Stimulated activated CD8-positive, alpha-beta memory T cell treated with anti-CD3 and anti-CD28 coated beads, Interleukin-12 subunit alpha, Interleukin-12 subunit beta, amount 100 ng/mL, for 1 hour (primary cell): ENCODE measurements at places on chromosomes 5 and 9.

DNA sequence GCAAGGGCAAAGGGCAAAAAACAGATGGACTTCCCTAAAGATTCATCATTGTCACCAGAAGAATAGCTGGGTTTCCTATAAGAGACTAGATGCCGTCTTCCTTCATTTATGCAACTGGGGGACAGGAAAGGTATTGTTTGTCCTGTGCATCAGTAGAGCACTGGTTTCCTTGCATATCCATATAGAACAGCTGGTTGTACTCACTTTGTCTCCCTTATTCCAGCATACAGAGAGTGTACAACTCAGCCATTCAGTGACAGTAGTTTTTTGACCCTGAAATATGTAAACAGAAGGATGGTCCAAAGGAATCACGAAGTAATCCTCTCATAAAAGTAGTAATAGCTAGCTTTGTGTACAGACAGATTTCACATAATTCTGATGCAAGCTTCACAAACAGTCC lies 22.5 kb upstream of the MAST4 start:
- DNase-seq, result no peak

DNA sequence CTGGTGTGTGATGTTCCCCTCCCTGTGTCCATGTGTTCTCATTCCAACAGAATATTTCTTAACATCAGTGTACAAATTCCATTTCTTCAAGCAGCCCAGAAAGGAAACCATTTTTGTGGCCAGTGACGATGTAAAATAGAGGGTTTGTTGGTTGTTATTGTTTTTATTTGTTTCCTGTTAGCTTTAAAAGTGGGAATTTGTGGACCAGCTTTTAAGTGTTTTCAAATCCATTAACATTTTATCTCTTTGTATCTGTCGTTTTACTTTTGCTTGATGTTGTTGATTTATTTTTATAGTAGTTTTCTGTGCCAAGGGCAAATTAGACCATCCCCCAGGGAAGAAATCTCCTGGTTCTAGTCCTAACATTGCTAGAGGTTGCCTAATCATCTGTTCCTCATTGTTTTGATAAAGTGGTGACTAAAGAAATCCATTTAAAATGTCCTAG lies 100.0 kb downstream of the GDNF start:
- DNase-seq, result no peak

- DNase-seq, result no peak
Observed at GRCh38 chr9:112421771-112422222, 41.9 kb downstream of the HSDL2 start.

DNA sequence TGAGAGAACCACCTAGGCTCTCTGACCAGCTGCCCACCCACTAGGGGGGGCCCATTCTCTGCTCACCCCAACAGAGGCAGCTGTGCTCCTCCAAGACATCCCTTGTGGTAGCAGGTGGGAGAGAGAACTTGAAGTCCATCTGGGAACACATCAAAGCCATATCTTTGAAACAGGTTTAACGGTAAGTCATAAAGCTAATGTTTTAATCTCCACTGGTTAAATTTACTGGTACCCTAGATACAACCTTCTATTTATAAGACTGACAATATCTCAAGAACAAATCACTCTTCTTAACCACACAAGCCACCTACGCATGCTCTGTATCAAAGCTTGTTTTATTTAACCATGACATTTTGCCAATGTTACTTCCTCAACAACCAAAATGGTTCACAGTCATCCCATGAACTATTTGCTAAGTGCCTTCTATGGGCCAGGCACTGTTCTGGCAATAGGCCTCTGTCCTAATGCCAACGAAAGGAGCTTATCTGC lies 20.4 kb downstream of the AUH start:
- DNase-seq, result no peak

DNA sequence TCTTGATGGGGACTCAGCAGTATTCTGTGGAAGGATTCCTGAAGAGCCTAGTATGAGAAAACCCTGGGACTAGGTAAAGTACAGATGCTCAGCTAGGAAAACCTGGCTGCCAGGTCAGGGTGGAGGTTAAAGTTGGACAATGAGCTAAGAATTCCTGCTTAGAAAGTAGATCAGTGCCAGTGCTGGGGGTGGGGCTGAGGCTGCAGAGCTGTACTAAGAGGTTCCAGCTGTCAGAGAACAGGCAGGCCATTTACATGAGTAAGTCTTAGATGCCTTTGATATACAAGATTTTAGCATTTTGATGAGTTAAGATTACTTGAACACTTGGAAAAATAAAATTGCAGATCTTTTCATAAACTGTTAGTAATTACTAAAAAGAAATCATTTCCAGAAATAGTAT lies 332.3 kb upstream of the NUDT12 start:
- no peak for DNase-seq

GRCh38 chr5:94748212-94748611 lies 129.7 kb downstream of the SLF1 start:
- no peak for DNase-seq

DNA sequence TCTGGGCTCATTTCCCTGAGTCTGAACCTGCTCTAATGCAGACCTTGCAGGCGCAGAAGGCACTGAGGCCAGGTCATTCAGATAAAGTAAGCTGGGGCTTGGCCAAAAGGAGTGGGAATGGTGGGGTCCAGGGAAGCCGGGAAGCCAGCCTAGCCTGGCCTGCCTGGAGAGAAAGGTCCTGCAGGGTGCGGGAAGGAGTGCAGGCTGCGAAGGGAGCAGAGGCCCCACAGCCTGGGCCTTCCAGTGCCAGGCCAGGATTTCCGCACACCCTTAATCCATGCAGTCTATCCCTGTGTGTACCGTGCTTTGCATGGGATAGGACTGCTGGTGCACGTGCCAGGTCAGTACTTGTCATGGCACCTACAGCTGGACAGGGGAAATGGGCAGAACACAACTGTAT lies 3.6 kb upstream of the STING1 start:
- DNase-seq, result no peak

- DNase-seq, result no peak
Observed at GRCh38 chr5:15510831-15511230, 10.9 kb downstream of the FBXL7 start.

- no peak for DNase-seq
Observed at GRCh38 chr9:121281614-121282276, 13.8 kb downstream of the GSN start.

DNA sequence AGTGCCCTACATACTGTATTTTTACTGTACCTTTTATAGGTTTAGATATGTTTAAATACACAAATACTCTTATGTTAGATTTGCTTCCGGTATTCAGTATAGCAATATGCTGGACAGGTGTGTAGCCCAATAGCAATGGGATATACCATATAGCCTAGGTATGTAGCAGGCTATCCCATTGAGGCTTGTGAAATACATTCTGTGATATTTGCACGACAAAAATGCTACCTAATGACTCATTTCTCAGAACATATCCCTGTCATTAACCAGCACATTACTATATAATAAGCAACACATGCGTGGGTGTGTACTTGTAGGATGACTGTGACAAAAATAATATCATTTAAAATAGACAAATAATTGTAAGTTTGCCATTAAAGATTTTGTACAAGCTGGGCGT lies 208.8 kb downstream of the MRPS30 start:
- DNase-seq, result no peak

DNA sequence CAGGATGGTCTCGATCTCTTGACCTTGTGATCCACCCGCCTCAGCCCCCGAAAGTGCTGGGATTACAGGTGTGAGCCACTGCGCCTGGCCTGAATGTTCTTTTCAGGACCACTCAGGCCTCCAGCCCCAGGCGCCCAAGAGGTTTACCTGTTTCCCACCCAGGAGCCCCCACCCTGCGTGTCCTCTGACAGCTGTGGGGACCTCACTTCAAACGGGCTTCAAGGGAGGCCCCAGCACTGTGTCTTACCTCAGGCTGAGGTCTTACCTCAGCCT lies 19.1 kb upstream of the SLC6A19 start:
- no peak for DNase-seq

- no peak for DNase-seq
Observed at GRCh38 chr9:77899679-77900354, 131.8 kb downstream of the GNAQ start.

- DNase-seq, result no peak
Observed at GRCh38 chr5:155389498-155389897, 375.9 kb downstream of the KIF4B start.

DNA sequence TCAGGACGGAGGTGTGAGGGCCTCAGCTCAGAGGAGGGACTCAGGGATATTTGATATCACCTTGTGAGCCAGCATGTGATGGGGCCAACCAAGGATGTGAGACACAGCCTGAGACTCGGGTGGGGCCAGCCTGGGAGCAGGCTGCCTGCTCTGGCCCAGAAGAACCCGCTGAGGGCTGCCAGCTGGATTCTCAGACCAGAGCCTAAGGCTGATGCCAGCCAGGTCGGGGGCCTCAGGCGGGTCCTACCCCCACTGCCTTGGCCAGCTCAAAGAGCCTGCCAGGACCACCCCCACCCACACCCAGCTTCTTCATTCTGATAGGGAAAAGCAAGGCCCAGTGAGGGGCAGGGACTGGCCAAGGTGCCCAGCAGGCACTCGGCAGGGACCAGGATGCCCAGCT lies 20.3 kb upstream of the DUSP1 start:
- no peak for DNase-seq

GRCh38 chr9:33264003-33264472 lies 470 bp downstream of the BAG1 start:
- no peak for DNase-seq

GRCh38 chr9:109307380-109308240 lies 13.2 kb downstream of the EPB41L4B start:
- DNase-seq, result no peak
